ENCODE measurements at places on chromosomes 16 and 17.

GRCh38 chr16:83842291-83842690 lies 34.5 kb downstream of the HSBP1 start:
- DNase-seq = no peak

DNA sequence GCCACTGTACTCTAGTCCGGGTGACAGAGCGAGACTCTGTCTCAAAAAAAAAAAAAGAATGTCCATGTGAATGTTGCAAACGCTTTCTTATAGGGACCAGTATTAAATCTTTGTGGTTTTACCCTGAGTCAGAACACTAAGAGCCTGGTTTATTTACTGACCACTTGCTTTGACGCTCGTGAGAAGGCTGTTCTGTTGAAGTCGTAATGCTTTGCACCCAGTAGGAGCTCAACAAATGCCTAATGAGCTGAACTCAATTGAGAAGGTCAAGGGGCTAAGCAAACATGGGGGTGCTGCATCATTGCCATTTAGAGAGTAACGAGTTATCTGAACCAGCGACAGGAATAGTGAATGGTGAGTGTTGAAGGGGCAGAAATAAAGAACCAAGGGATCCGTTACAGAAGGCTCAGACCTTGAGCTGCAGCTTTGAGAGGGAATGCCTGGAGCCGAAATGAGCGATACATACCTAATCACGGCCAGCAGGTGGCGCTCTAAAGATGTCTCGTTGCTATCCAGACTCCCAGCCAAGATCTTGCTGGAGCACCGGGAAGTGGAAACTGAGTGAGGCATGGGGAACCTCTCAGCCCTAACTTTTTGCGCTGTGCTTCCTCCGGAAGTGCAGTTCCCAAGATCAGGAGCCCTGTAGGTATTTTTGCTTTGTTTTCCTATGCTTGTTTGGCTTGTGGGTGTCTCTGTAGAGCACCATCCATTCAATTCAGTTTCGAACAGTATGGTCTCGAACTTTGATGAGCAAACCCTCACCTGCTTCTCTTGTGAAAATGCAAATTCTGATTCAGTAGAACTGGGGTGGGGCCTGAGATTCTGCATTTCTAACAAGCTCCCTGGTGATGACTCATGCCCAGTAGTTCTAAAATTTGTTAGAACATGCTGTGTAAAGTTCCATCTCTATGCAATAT lies 12.6 kb upstream of the RNF222 start:
- DNase-seq = peak; percentile 56

DNA sequence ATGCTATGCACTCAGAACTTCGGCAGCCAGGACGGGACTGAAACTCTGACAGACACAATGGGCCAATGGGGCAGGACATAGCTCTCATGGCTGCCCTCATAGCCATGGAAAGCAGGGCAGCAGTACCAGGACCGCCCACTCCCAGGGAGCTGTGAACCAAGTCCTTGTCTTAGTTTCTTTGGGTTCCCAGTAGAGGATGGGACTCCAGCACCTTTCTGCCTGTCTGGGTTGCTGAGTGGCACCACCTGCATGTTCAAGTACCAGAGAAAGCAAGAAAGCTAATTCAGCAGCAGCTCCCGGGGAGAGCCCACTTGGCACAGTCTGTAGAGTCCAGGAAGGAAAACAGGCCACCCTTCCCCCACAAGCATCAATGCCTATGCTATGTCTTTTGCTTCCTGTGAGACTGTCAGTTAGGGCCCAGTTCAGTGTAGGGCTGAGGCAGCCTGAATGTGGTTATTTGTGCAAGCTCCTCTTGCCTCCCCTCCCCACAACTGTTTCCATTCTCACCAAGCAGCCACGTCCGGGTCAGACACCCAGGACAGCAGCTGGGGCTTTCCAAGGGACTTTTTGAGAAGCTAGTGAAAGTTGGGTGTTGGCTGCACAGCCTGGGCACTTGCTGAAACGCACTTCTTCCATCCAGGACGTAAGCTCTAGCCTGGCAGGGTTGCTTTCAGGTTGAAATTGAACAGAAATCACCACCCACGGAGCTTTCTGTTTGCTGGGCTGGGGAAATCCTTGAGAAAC lies 7.8 kb downstream of the SUPT4H1 start:
- DNase-seq = peak; percentile 98

DNA sequence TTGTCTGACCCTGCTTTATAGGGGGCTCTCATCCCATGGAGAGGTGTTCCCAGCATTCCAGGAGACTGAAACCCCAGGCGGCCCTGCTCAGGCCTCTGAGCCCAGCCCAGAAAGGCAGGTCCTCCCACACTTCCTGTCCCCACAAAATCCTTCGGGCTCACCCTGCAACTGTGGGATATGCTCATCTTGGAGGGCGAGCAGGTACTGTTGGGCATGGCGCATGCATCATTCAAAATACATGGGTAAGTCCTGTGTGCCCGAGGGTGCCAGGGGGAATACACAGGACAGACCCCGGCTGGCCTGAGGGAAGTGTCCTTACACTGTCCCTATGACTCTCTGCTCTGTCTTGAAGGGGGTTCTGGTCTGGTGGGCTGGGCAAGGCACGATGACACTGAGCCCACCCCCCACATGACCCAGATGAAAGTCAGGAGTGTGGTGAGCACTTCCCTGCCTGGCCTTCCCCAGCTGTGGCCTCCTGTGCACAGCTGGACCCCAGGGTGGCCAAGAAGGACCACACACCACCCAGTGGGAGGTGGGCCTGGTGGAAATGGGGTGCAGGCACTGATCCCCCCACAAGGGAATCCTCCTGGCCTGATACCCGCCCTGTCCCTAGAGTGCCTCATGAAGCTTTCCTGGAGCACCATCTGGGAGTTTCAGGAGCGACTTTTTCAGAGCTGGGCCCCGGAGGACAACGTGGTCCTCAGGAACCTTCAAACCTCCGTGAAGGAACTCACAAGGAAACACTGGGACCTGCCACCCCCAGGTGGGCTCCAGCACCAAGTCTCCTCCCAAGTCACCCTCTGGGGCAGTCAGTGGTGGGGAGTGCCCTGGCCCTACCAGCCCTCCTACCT lies 46.7 kb downstream of the USP22 start:
- no peak for DNase-seq

DNA sequence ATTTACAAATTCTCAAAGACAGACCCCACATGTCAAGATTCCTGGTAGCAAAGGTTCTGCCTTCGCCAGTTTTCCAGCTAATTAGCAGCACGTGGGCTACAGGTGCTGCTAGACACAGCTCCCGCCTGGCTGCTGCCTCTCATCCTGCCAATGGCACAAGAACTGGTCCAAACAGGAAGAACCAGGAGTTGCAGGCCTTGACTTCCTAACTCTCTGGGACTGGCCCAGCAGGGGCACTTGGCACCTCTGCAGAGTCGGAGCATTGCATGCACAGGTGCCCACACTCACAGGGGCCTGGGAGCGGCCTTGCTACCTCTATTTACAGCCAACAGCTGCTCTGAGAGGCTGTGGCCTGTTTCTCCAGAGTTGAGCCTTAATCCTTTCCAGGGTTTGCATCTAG lies 39.6 kb downstream of the TK2 start:
- no peak for DNase-seq

DNA sequence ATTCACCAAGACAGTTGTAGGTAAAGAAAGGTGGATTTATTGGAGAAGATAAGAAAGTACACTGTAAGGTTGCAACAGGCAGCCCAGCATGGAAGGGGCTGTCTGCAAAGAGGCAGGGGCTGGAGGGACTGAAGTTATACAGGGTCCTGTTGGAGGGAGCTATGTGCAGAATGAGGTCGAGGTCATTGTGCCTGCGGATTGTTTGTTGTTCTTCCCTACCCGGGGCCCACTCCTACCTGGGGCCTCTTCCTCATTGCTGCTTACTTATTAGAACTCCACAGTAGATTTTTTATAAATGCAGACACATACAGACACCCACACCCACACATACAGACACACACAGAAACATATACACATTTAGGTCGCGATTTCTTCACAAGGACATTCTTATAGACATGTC lies 466.2 kb downstream of the MAF start:
- DNase-seq = no peak

DNA sequence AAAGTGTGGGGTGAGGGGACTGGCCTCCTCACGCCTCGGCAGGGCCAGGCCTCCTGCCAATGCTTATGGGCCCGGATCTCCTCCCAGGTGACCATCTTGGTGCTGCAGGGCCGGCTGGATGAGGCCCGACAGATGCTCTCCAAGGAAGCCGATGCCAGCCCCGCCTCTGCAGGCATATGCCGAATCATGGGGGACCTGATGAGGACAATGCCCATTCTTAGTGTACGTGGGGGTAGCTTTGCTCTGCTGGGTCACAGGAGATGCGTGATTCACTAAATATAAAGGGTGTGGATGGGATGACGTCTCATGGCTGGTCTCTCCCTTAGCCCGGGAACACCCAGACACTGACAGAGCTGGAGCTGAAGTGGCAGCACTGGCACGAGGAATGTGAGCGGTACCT lies 19.5 kb downstream of the NUP85 start:
- no peak for DNase-seq

GRCh38 chr16:77899416-77899815 lies 111.1 kb downstream of the VAT1L start:
- no peak for DNase-seq

DNA sequence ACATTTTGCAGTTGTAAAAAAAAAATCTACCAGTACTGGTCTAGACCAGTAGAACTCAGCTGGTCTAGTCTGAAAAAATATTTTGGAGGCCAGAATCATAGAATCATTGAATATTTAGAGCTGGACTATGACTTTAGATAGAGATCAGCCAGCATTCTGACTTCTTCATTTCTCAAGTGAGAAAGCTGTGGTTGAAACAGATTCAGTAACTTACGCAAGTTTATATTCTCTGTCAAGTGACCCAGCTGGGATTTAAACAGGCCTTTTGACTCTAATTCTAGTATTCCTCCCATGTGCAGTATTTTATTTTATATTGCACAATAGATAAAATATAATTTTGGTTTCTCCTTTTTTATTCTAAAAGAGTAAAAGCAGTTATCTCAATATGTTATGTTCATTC lies 4.9 kb downstream of the TNRC6A start:
- no peak for DNase-seq

GRCh38 chr16:87457061-87457611 lies 35.7 kb downstream of the ZCCHC14 start:
- DNase-seq = no peak

DNA sequence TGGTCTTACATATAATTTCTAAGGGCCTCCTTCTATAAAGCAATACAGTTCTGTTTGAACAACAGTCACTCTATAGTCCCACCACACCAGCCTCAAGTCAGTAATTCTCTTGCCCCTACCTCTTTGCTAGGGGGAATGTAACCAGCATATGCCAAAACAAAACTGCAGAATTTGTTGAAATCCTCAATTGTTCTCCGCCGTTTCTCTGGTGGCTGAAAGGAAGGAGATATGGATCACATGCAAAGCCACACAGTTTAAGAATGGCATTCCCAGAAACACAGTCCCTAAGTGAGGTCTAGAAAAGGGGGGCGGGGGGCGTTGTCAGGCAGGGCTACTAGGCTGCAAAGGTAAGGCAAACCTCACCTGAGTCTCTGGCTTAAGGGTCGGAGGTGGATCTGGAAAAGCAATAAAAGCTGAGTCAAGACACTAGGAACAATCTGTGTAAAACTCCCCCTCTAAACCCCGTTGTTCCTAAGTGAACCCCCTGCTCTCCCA lies 1.9 kb downstream of the PHF23 start:
- DNase-seq = no peak
